ENCODE measurements at places on chromosomes 5 and 9.

DNA sequence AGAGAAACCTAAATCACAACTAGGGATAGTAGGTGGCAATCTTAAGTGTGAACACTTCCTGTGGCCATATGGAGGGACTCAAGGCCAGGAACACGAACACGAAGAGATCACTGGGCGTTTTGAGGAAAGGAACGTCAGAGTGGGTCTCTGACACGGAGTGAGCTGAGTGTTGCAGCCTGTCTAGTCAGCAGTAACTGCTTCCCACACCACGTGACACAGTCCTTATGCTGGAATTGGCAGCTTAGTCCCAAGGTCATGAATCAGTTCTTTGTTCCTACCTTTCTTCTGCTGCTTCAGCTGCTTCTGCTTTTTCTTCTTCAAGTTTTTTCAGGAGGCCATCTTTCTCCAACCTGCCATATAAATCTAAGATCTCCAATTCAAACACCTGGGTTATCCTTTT is 18.2 kb downstream of the SPACA9 start:
- DNase-seq = no peak

DNA sequence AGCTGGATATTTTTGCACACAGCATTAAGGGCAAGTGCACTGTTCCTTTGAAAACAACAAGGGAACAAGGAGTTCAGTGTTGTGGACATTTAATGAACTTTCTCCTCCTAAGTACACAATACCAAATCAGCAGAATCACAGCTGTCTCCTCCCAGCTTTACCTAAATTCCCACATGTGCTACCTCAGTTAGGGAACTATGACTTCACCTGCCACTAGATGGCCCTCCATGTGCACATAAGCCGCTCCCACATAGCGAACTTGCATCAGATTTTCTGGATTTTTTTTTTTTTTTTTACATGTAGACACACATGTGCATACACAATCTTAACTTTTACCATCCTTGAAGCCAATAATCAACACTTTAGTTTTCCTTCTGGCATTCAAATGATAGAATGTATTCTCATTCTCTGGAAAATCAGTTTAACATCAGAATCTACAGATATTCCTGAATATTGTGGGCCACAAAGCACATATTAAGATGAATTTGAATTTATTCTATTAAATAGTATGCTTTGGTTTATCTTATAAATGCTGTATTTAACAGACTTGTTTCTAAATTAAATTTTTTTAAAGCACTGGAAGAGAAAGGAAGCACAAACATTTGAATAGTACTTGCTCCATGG is 123.6 kb downstream of the PALM2AKAP2 start:
- DNase-seq = peak; percentile 42

- no peak for DNase-seq
These were observed at the start of gene PTPRD for GRCh38 chr9:10612641-10613398. PTPRD (minus strand) TSS chr9:10613002.

- no peak for DNase-seq
These were observed 51.1 kb upstream of the LHFPL2 start for GRCh38 chr5:78699552-78700153.

DNA sequence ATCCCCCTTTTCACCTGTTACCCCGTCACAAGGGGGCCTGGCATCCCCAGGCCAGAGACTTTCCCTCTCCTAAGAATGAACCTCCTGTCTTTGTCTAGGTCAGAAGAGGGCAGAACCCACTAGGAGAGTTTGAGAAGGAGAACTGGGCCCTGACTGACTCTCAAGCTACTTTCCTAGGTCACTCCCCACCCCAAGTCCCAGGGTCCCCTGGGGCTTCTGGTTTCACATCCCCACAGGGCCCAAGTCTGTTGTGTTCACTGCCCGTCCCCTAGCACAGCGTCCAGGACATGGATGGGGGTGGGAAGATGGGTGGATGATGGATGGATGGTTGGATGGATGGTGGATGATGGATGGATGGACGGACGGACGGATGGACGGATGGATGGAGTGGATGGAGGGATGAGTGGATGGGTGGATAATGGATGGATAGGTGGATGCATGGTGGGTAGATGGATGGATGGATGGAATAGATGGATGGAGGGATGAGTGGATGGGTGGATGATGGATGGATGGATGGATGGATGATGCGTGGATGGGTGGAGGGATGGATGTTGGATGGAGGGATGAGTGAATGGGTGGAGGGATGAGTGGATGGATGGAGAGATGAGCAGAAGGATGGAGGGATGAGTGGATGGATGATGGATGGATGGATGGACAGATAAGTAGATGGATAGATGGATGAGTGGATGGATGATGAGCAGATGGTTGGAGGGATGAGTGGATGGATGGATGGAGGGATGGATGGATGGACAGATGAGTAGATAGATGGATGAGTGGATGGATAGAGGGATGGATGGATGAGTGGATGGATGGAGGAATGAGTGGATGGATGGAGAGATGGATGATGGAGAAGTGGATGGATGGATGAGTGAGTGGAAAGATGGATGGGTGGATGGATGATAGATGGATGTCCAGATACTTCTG is 50.6 kb downstream of the KCNT1 start:
- DNase-seq = no peak

- no peak for DNase-seq
These were observed 159.4 kb downstream of the GADD45G start for GRCh38 chr9:89764217-89764616.

GRCh38 chr9:68964102-68964541 is 49.8 kb downstream of the PRKACG start:
- no peak for DNase-seq

GRCh38 chr9:13816837-13817236 is 497.1 kb downstream of the NFIB start:
- no peak for DNase-seq

DNA sequence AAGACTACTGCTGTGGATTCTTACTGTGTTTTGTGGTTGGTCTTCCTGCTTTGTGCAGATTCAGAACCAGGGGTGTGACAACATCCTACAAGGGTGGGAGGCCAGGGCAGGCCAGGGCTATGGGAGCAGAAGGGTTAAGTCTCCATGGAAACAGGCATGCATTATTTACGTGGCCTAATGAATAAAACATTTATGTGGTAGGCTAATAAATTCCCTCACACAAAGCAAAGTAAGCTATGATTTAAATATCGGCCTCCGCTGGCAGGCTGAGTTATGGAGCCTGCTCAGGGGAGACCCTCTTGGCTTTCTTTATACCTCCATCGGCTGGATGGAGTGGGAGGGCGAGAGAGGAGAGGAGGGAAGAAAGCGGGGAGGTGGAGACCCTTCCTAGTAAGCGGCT is 230.3 kb upstream of the MVB12B start:
- no peak for DNase-seq

GRCh38 chr5:154901276-154901675 is 36.7 kb downstream of the GEMIN5 start:
- no peak for DNase-seq

DNA sequence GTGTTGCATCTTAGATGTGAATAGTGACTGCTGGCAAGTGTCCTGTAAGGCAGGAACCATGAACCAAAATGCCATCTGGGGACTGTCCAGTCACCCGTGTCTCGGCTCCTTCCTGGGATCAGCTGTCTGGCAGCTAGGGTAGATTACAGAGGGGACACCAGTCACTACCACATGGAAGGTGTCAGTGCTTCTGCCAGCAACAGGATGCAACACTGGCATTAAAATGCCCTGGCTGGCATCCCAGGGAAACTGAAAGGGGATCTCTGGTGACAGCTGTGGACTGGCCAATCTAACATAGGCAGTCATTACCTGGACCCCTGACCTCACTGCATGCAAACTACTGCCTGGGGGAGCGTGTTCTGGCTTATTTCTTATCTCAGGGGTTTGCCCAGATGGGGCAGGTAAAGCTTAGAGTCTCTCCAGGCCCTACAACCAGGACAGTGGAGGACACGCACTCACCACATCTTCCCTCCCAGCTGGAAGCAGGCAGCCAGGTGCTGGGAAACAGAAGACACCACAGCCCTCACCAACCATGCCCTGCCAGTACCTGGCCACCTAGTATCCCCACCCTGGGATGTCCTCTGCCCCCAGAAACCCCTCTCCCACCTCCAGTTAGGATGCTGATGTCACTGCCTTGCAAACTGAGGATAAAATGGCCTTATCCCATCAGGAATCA is 83.8 kb downstream of the SEMA4D start:
- DNase-seq = no peak

DNA sequence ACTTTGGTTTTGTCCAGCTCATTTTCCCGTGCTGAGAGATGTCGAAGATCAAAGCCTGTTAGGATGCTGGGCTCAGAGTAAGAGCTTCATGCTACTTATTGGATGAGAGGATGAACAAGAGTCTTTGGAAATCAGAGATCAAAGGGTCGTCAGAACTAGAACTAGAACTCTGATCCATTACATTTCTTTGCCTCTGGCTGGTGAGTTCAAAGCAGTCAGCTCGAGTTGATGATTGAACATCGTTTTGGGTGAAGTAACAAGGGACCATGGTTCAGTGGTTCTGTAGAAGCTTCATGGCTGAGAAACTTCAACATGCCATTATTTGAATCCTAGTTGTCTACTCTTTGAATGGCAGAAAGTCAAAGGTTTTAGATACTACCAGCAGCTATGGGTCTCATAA is 320.3 kb downstream of the ARHGEF28 start:
- no peak for DNase-seq

- DNase-seq = no peak
These were observed 86.0 kb downstream of the ZNF608 start for GRCh38 chr5:124660229-124661093.

GRCh38 chr5:159098603-159099436 is 896 bp downstream of the EBF1 start:
- DNase-seq = peak; percentile 27

DNA sequence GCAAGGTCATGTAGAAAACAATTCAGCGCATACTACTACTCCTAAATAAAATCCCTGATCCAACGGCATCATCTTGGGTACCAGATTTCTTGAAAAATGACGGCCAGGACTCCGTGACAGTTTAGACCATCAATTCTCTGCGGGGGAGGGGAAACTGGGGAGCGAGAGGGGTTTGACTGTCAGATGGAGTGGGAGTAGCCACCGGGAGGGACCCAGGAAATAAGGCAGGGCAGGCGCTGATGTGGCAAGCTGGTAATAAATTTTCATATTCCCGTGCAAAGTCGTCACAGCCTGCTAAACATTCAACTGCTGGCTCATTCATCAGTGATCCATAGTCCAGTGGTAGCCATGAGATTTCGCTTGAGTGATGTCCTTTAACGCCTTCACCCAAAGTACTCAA is 457 bp upstream of the CDH18 start:
- no peak for DNase-seq

DNA sequence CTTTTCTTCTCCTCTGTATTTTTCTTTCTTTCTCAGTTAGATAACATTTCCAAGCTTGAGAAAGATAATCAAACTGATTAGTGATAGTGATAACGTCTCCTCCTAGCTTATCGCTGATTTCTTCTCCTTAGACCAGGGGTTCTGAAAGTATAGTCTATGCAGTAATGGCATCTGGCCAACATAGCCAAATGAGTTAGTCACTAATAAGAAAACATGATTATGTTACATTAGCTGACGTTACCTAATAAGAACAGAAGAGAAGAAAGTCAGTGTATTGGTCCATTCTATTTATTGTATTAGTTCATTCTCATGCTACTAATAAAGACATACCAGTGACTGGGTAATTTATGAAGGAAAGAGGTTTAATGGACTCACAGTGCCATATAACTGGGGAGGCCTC is 111.2 kb downstream of the STRBP start:
- DNase-seq = no peak

DNA sequence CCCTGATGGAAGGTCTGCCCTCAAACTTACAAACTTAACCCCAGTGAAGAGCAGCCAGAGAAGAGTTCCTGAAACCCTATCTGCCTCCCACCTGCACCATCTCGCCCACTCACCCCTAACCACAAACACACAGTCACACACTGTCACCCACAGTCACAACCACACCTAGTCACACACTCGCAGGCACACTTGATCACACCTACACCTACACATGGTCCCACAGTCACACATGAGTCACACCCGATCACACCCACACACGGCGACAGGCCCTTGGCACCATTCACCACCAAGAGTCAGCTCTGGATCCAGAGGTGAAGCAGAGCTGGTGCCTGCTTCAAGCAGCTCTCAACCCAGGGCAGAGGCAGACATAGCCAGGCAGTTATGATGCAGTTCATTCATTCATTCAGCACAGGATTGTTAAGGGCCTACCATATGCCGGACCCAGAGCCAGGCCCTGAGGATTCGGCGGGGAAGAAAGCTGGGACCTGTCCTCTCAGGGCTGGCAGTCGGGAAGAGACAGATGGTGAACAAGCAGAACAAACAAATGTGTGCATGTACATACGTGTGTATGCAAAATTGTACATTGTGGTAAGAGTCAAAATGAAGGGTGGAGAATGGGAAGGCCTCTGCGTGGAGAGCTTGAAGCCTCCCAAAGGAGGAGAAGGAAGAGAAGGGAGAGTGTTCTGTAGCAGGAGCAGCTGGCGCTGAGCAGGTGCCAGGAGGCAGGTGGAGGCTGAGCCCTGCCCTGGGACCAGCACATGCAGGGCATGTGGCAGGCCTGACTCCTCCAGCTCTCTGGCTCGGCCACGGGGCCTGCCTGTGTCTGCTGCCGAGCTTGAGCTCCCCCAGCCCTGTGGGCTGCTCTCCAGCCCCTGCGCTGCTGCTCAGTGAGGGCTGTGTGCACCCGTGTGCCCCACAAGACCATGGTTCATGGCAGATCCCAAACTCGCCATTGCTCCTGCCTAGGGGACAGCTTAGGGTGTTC is 6.4 kb downstream of the TSPAN17 start:
- no peak for DNase-seq

GRCh38 chr9:135135929-135136315 is 48.5 kb downstream of the OLFM1 start:
- DNase-seq = no peak

- DNase-seq = no peak
These were observed 769 bp upstream of the LYRM7 start for GRCh38 chr5:131169810-131170539.

- no peak for DNase-seq
These were observed 195.9 kb downstream of the SGCD start for GRCh38 chr5:156522651-156523529.

DNA sequence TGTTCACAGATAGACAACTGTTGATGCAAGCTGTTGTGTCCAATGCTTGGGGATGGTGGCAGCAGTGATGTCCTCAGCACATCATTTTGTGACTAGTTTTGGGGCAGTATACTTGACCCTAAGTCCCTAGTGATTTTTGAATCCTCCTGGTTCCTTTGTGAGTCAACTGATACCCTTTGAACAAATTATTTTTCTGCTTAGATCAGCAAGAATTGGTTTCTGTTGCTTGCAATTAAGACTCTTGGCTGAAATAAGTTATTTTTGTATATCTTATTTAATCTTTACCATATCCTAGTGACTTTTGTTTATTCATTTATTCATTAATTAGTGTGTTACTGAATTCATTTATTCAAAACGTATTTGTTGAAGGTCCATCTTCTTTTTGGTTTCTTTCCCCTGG is 392.0 kb upstream of the SGCD start:
- DNase-seq = no peak

DNA sequence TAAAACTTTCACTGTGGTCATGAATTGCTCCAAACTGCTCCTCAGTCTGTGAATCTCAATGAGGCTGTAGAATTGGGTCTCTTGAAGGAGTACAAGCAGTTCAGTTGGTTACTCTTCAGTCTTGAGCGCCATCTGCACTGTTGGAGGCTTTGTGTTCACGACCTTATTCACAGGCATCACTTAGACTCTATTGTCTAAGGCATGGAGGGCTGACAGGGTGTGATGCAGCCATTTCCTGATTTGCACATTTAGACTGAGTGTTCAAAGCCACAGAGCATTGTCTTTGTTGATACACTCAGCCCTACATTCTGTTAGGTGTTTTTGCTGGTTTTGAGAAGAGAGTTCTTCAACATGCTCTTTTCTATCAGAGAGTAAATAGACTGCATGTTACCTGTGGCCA is 355.9 kb upstream of the RIOK2 start:
- DNase-seq = no peak

GRCh38 chr5:114174837-114175236 is 187.0 kb upstream of the KCNN2 start:
- no peak for DNase-seq

Measured in T-helper 17 cell (primary cell).